ENCODE measurements at places on chromosomes 5 and 9.

GRCh38 chr9:121645853-121646807 is 5.3 kb upstream of the DAB2IP start:
- no peak for DNase-seq

GRCh38 chr5:145237843-145238242 is 597.3 kb downstream of the PRELID2 start:
- peak; percentile 13 for DNase-seq

- no peak for DNase-seq
Observed at GRCh38 chr5:128974567-128974966, 9.3 kb downstream of the SLC27A6 start.

- no peak for DNase-seq
Observed at GRCh38 chr9:107827304-107827703, 337.7 kb upstream of the KLF4 start.

- no peak for DNase-seq
Observed at GRCh38 chr5:73648515-73648914, 22.5 kb downstream of the ARHGEF28 start.

GRCh38 chr5:151724360-151724759 is 34.1 kb downstream of the ATOX1 start:
- no peak for DNase-seq

DNA sequence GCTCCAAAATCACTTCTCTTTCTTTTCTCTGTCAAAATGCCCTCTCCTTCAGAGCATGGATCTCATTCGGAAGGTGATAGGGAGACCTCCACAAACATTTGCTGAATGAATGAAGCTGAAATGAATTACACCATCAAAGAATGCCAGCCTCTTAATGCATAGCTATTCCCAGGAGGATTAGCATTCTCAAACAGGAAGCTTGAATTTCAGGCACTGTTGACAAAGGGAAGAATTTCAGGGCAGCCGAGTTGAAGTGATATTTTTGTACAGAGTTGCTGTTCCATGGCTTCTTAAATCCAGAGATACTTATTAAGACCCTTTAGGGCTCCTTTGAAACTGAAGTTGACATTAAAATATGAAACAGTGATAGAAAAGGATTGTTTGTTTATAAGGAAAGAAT is 18.8 kb downstream of the HBEGF start:
- no peak for DNase-seq

All from HuH-7 (cell line).